ENCODE measurements at places on chromosomes 16 and 17.

DNA sequence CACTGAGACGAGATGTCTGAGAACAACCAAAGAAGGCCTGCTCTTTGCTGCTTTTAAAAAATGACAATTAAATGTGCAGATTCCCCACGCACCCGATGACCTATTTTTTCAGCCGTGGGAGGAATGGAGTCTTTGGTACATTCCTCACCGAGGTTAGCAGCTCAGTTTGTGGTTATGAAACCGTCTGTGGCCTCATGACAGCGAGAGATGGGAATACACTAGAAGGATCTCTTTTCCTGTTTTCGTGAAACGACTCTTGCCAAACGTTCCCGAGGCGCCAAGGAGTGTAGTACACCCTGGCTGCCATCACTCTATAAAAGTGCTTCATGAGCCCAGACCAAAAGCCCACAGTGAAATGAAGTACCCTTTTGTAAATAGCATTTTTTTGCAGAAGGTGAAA, 87.8 kb downstream of the CRISPLD2 start:
- DNase-seq = no peak

GRCh38 chr17:6512552-6512951, 43.8 kb downstream of the PITPNM3 start:
- DNase-seq = no peak

- no peak for DNase-seq
Observed at GRCh38 chr17:81401723-81402529, 6.7 kb downstream of the BAHCC1 start.

GRCh38 chr17:39261286-39261685, 35.5 kb upstream of the STAC2 start:
- DNase-seq = no peak

DNA sequence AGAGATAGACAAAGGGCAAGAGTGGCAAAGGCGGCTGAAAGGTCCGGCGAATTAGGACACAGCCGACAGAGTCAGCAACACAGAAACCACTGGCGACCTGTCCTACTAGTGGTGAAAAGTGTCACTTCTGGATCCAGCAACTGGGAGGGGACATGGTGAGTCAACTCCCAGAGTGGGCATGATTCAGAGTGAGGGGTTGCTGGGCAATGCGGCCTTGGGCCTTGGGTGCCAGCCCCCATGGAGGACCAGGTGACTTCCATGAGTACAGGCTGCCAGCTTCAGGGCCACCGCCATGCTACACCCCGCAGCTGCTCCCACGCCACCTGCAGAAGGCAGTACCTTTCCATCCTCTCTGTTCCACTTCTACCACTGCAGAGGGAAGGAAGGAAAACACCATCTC, 110.6 kb downstream of the ZFHX3 start:
- no peak for DNase-seq

DNA sequence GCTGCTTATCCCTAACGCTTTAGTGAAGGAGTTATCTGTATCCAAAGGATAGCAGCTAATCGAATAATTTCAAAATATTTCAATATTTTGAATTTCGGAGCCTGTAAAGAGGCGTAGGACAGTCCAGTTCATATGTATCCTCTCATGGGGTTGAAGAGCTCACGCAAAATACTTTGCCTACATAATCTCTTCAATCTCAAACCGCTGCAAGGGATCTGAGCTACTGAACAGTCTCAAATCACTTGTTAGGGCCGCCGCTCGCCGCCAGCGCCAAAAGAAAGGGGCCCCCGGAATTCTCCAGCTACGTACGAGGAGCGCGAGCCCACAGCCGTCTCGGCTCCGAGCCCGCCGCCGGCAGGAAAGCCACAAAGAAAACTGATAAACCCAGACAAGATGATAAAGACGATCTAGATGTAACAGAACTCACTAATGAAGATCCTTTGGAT, 601 bp upstream of the RFWD3 start:
- DNase-seq = peak; percentile 5

- no peak for DNase-seq
Observed at GRCh38 chr17:21390294-21390693, 14.1 kb downstream of the KCNJ12 start.

Measured in effector memory CD8-positive, alpha-beta T cell (primary cell).